ENCODE measurements at places on chromosomes 1 and 21.

- DNase-seq = no peak
Measured at GRCh38 chr1:31855038-31855845, 39.4 kb upstream of the SPOCD1 start.

- DNase-seq = no peak
Measured at GRCh38 chr1:226061841-226062557, 517 bp upstream of the H3-3A start.

- no peak for DNase-seq
Measured at GRCh38 chr1:162475539-162476185, 22.0 kb upstream of the UHMK1 start.

GRCh38 chr1:235642011-235642942 lies 7.3 kb downstream of the GNG4 start:
- DNase-seq = peak; percentile 23

GRCh38 chr1:37437087-37437486 lies 37.3 kb upstream of the ZC3H12A start:
- no peak for DNase-seq

- no peak for DNase-seq
Measured at GRCh38 chr1:45566722-45567121, 16.1 kb downstream of the AKR1A1 start.

- DNase-seq = no peak
Measured at GRCh38 chr1:233315718-233316301, 11.7 kb upstream of the MAP3K21 start.

DNA sequence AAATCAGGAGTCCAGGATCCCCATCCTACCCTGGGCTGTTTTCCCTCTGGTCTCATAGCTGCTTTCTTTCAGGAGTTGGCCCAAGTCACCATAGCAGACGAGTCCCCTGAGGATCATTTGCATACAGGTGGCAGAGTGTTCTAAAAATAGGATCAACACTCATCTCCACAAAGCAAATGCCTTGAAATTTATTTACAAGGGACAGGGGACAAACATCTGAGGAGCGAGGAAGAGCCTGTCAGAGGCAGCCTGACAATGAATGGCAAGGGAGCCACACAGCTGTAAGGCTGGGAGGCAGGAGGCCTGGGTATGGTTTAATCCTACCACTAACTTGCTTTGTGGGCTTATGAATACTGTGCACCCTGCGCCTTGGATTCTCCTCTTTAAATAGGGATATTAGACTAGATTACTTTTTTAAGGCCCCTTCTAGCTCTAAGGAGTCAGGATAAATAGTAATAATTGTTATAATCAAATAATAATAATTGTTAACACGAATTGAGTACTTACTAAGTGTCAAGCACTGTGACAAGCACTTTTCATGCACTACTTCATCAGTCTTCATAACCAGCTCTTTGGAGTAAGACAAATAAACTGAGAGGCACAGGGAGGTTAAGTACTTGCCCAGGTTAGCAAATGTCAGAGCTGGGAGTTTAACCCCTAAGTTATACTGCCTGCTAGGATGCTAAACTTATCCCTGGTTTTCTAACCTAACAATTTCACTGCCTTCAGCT lies 34.5 kb downstream of the RAB3B start:
- no peak for DNase-seq

- no peak for DNase-seq
Measured at GRCh38 chr21:38760017-38760761, 45.5 kb upstream of the ETS2 start.

GRCh38 chr1:182215764-182216163 lies 154.3 kb upstream of the ZNF648 start:
- DNase-seq = no peak

DNA sequence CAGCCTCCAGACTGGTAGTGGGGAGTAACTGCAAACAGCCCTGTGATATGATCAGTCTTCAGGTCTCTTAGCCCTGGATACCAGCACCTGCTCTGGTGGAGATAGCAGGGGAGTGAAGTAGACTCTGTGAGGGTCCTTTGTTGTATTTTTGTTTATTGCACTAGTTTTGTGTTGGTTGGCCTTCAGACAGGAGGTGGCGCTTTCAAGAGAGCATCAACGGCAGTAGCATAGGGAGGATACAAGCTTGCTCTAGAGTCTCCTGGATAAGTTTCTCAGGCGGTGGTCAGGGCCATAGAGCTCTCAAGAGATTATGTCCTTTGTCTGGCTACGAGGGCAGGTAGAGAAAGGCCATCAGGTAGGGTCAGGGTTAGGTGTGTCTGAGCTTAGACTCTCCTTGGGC lies 116.4 kb downstream of the USH2A start:
- no peak for DNase-seq

GRCh38 chr1:54926970-54927369 lies 40.0 kb upstream of the DHCR24 start:
- DNase-seq = no peak

- DNase-seq = no peak
Measured at GRCh38 chr1:59410457-59410856, 113.6 kb downstream of the FGGY start.

DNA sequence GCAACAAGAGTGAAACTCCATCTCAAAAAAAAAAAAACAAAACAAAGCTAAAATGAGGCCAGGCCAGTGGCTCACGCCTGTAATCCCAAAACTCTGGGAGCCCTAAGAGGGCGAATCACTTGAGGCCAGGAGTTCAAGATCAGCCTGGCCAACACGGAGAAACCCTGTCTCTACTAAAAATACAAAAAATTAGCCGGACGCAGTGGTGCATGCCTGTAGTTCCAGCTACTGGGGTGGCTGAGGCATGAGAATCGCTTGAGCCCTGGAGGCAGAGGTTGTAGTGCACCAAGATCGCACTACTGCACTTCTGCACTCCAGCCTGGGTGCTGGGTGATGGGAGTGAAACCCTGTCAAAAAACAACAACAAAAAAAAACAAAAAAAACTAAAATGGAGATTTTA lies 191.2 kb upstream of the SGIP1 start:
- no peak for DNase-seq

- no peak for DNase-seq
Measured at GRCh38 chr1:194658090-194658439, 1471.7 kb upstream of the B3GALT2 start.

DNA sequence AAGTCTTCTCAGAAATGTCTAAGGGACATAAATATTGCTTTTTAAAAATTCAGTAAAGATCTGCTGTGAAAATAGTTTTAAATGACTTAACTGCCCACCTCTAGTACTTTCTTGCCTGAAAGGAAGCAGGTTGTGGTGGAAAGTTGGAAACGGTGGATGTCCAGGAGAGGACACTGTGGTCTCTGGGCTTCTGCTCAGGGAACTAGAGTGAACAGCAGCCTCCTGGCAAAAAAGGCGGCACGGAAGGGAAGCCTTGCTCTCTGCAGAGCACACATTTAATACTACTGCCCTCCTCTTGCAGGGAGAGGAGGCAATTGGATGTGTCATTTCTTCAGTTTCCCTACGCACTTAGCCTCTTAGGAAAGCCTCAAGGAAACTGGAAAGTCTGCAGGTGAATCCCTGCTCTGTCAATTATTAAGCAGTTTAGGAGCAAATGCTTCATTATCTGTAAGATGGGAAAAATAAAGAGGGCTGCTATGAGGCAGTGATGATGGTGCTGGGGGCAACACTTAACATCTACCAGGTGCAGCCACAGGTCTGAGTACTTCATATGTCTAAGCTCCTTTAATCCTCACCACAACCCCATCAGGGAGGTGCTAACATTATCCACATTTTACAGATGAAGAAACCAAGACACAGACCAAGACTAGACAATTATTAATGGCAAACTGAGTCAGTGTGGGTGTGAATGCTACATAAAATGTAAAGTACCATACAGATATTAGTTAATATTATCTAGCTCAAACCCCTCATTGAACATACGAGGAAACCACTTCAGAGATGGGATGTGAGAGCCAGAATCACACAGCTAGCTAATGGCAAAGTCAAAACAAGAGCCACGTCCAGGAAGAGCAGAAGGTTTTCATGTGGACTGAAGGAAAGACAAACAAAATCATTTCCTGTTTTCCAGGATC lies 108.9 kb upstream of the ADAR start:
- no peak for DNase-seq

DNA sequence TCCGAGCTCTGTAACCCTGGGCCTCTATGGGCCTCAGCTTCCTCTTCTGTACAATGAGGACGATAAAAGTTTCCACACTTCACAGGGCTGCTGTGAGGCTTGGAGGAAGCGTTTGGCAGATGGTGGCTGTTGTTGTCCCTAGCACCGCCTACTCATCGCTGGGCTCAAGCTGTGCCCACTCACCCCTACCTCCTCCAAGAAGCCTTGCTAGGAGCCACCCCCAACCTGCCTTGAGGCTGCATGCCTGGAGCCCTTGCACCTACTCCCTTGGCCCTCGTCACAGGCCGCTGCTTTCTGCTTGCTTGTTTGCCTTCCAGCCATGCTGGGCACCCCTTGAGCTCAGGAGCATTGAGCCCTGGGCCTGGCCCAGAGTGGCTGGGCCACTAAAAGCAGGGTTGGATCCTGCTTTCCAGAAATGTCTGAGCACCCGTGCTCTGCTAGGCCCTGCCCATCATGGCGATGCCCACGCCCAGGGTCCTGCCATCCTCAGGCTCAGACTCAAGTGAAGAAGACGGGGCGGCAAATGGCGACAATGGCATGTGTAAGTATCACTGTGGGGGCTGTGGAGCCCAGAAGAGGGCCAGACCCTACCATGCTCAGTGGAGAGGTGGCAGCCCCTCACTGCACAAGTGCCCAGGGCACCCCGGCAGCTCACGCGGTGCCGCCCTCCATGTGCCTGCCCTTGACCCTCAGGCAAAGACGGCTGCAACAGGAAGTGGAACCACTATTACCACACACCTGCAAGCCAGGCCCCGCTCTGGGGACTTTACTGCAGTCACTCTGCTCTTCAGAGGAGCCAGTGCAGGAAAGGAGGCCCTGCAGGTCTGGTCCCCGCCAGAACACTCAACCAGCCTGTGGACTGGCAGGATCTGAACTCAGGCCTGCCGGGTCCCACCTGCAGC lies 9.5 kb downstream of the SH3BGRL3 start:
- no peak for DNase-seq

DNA sequence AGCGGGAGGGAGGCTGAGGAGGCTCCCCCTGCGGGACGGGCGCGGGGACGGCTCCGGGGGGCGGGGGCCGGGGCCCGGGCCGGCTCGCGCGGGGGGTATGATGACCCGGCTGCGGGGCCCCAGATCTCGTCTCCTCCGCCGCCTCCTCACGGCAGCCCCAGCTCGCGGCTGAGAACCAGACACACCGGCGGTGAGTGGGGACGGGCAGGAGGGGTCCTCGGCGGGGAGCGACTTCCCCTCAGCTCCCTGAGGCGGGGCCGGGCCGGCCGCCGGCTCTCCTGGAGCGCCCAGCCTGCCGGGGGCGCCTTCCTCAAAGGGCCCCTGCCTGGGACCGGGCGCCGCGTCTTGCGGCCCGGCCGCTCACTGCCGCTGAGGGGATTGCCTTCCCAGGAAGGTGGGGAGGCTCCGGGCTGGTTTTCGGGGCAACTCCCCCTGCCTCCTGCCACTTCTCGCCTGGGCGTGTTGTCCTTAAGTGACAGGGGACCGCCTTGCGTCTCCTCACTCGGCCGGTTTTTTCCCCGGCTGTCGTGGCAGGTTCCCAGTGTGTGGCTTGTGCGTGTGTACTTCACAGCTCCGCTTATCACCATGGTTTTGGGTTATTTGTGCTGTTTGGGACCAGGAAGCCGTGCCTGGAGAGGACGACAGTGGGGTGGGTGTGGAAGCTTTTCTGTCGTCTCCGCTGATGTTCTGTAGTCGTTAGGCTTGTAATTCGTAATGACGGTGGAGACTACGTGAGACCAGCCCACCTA lies 800 bp downstream of the HIPK1 start:
- DNase-seq = peak; percentile 27

- DNase-seq = no peak
Measured at GRCh38 chr1:28867850-28868249, 46.5 kb upstream of the EPB41 start.

- no peak for DNase-seq
Measured at GRCh38 chr1:30303387-30303786, 420.0 kb downstream of the MATN1 start.

Data from stimulated activated CD8-positive, alpha-beta memory T cell treated with anti-CD3 and anti-CD28 coated beads, Interleukin-15, amount 100 ng/mL, for 1 hour (primary cell).